ENCODE measurements at places on chromosomes 2 and 18. TPM values are rescaled to one million over a fixed set of nuclear protein-coding genes. Genes with fewer than 3 reads are reported as not detected.

DNA sequence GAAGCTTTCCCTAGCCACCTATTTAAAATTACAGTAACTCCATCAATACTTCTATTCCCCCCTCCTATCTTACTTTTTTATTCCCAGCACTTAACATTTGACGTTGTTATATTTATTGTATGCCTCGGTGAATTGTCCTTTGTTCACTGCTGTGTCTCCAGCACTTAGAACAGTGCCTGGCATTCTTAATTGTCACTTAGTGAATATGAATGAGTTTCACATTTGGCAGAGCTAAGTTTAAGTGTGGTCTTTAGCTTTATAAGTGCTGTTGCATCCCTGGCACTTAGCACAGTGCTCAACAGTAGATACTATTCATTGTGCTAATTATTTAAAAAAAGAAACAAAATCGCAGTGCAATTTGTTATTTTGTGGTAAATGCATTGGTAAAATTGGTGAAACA is 1.7 kb downstream of the RMP24 start:
- no peak for DNase-seq

GRCh38 chr18:23852236-23853045 is 162.1 kb upstream of the TTC39C start:
- DNase-seq, result no peak

DNA sequence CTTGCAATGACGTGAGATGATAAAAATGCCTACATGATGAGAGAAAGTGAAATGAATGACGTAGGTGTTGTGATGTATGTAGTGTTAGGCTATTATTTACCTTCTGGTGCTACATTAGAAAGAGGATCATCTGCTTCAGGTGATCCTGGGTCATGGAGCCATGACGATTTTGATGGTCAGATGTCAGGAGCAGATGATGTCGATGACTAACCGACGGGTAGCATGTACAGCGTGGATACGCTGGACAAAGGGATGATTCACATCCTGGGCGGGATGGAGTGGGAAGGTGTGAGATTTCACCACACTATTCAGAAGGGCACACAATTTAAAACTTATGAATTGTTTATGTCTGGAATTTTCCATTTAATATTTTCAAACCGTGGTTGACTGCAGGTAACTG is 43.5 kb upstream of the ACVR1C start:
- DNase-seq, result no peak

DNA sequence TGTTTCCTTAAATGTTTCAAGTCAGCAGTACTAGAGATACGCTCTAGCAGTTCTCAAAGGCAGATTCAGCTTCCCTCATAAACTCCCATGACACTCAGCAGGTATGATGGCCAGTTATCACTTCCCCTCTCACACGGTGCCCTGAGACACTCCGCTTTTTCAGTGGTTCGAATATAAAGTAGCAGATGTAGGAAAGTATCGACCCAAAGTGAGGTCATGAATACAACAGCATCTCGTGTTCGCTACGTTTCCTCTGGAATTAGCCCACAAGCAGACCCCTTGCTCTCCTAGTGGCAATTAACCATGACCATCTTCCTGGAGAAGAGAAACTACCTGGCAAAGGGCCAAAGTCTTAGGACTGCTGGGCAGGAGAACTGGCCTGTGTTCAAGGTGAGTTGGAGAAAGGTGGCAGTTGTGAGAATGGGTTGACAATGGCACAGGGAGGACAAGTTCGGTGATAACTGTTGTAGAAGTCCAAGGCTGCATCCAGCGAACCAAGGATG is 9.3 kb upstream of the AGBL5 start:
- no peak for DNase-seq

DNA sequence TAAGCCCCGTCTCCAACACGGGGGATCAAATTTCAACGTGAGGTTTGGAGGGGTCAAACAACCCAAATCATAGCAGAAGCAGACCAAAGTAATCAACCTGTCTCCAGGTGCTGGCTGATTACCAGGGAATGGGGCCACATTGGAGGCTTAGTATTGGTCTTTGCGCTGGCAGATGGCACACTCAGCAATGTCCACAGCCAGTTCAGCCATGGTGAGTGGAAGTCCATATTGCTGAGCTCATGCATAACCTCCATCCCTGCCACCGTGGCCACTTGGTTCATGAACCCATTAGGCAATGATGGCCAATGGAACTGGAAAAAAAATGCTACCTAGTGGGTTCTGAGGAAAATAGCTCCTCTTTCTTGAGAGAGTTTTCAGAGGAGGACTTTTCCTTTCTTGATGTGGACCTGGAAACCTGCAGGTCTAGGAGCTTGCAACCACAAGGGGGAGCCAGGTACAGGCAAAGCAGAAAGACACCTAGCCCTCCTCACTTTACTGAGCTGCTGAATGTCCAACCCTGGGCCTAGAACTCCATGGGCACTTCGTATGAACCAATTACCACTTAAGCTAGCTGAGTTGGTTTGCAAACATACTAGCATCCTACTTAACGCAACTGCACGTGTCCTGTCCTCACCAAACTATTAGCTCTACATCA is 128.0 kb upstream of the GYPC start:
- DNase-seq, result peak; percentile 61

DNA sequence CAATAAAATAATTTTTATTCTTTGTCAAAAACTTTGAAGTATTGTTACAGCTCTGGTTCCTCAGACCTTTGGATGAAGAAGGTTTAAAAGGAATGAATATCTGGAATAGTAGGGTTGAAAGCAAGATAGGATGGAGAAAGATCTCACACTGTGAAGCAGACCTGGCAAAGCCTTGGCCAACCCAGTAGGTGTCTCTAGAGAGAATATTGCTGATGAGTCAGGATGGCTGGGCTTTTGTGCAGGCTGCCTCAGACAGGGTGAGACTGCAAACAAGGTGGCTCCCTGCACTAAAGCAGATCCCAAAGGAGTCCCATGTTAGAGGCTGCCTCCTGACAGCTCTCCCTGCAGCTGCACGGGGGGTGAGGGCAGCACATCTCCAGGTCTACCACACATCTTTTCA is 226.0 kb upstream of the ITGA4 start:
- DNase-seq, result no peak

The GKN2 gene
- 744 TPM for polyA plus RNA-seq

The CYTIP gene
- 17.9 TPM for polyA plus RNA-seq

The SLC4A5 gene
- 0.46 TPM for polyA plus RNA-seq

Measured in stomach (tissue), 19 donors.